Peyer's patch (tissue), 4 donors: ENCODE measurements at places on chromosomes 6 and 20. TPM values are rescaled to one million over a fixed set of nuclear protein-coding genes. Genes with fewer than 3 reads are reported as not detected.

The ADAT2 gene
- total RNA-seq, result 6.8 TPM

The GSTA4 gene
- total RNA-seq, result 17.9 TPM

The C4B gene
- 80.0 TPM for total RNA-seq

- H3K27me3 ChIP-seq, result no peaks in the 10 kb centered on the region
- no peak for DNase-seq
- no peak overlapping the region for H3K4me3 ChIP-seq
- no peaks in the 10 kb centered on the region for H3K4me1 ChIP-seq
- no peak overlapping the region for H3K27ac ChIP-seq
Measured at GRCh38 chr6:74311431-74311830, 615.4 kb downstream of the CD109 start.

DNA sequence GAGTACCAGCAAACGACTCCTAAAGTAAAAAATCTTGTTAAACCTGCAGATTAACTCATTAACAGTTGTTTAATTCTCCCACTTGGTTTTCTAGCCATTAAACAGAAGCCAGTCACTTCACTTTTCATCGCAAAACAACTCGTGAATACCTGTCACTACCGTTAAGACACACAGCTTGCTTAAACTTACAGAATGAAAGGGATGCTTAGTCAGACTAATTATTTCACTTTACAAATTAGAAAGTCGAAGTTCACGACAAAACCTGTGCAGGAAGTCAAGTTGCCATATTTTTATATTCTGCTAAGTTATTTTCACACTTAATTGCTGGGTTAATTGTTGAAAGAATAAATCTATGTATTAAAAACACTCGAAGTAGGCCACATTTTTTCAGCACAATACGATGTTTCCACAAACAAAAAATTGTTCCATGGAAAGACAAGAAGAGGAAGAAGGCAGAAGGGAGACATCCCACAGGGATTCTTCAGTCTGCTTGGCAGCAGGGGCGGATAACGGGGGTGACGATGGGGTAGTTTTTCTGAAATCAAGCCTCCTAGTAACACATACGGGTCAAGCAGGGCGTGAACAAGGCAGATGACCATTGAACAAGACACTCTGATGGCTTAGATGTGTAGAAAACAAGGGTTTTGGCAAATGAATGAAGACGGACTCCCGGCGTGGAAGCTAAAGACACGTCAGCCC, 933 bp downstream of the SSR1 start:
- no peak for DNase-seq
- H3K4me1 ChIP-seq, result peaks cover 8% of the 10 kb centered on the region
- H3K27ac ChIP-seq, result peak overlapping the region; percentile 93
- peak overlapping the region; percentile 95 for H3K4me3 ChIP-seq
- no peaks in the 10 kb centered on the region for H3K27me3 ChIP-seq

- DNase-seq, result no peak
- H3K27me3 ChIP-seq, result no peaks in the 10 kb centered on the region
- H3K4me1 ChIP-seq, result no peaks in the 10 kb centered on the region
- no peaks in the 10 kb centered on the region for H3K36me3 ChIP-seq
- H3K4me3 ChIP-seq, result no peak overlapping the region
- H3K27ac ChIP-seq, result no peak overlapping the region
Measured at GRCh38 chr20:11364736-11365135, 553.0 kb upstream of the BTBD3 start.

DNA sequence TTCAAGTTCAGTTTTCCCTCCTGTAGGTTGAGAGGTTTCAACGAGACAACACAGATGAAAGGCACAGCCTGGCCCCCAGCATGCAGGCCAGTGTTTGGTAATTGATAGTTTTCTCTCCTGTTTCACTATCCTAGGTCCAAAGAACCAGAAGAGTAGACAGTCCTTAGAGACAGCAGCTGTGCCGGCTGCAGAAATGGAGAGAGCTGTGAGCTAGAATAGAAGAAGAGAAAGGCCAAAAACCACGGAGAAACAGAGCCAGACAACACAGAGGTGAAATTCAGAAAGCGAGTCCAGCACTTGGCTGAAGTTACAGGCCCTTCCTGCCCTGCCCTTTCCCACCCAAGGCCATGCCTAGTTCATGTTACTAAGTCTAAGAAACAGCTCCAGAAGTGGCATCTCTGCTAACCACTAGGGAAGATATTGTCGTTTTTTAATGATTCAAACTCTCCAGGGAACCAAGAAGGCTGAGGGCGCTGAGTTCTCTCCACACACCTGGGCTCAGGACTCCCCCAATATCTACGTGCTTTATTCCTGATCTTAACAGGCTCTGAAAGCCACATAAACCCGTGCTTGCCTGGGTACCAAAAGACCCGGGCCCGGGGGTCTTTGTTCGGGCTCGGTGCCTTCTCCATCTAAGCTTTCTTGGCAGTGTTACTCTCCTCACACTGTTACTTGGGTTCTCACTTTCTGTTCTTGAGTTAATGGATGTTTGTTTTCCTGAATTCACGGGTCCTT, 16.5 kb upstream of the RBPJL start:
- no peak for DNase-seq
- H3K27ac ChIP-seq, result no peak overlapping the region
- no peaks in the 10 kb centered on the region for H3K27me3 ChIP-seq
- H3K4me3 ChIP-seq, result no peak overlapping the region
- H3K36me3 ChIP-seq, result no peaks in the 10 kb centered on the region

GRCh38 chr6:98946266-98946878, 1.4 kb downstream of the FBXL4 start:
- H3K27ac ChIP-seq, result no peak overlapping the region
- no peaks in the 10 kb centered on the region for H3K4me1 ChIP-seq
- H3K27me3 ChIP-seq, result no peaks in the 10 kb centered on the region
- peak overlapping the region; percentile 86 for H3K4me3 ChIP-seq
- DNase-seq, result no peak

- H3K27me3 ChIP-seq, result no peaks in the 10 kb centered on the region
- H3K4me1 ChIP-seq, result no peaks in the 10 kb centered on the region
- no peak overlapping the region for H3K27ac ChIP-seq
- H3K4me3 ChIP-seq, result no peak overlapping the region
- DNase-seq, result no peak
Measured at GRCh38 chr20:58901488-58902402, 49.2 kb downstream of the GNAS start.

DNA sequence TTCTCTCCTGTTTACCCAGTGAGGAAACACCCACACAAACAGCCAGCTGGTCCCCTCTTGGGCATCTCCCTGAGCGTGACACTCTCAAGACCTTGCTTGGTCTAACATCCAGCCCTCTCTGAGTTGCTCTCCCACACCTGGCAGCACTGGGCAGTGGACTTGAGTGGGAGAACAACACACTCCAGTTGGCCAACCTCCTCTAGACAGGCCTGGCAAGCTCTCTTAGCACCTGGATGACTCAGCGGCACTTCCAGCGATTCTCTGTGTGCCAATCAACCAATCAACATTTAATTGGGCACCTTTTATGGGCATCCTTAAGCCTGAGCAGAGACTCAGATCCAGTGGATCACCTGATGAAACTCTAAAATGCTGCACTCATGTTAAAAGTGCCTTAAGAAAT, 76.6 kb upstream of the QKI start:
- no peak for DNase-seq
- no peak overlapping the region for H3K4me3 ChIP-seq
- H3K36me3 ChIP-seq, result no peaks in the 10 kb centered on the region
- no peaks in the 10 kb centered on the region for H3K4me1 ChIP-seq
- no peaks in the 10 kb centered on the region for H3K27me3 ChIP-seq

- H3K27me3 ChIP-seq, result no peaks in the 10 kb centered on the region
- peaks cover 3% of the 10 kb centered on the region for H3K4me1 ChIP-seq
- no peak overlapping the region for H3K4me3 ChIP-seq
- no peaks in the 10 kb centered on the region for H3K36me3 ChIP-seq
Measured at GRCh38 chr6:108114841-108115597, 40.5 kb upstream of the OSTM1 start.

- H3K4me1 ChIP-seq, result no peaks in the 10 kb centered on the region
- no peak within 1 kb of the TSS for H3K4me3 ChIP-seq
- no peak within 1 kb of the TSS for H3K27ac ChIP-seq
- no peaks in the 10 kb centered on the region for H3K27me3 ChIP-seq
- H3K36me3 ChIP-seq, result no peaks in the 10 kb centered on the region
- DNase-seq, result no peak
Measured at GRCh38 chr20:57329608-57330221, at the start of gene SPO11. TSS of gene SPO11 (plus strand) at chr20:57329803. CDS start at chr20:57329868, 65 bp downstream.

DNA sequence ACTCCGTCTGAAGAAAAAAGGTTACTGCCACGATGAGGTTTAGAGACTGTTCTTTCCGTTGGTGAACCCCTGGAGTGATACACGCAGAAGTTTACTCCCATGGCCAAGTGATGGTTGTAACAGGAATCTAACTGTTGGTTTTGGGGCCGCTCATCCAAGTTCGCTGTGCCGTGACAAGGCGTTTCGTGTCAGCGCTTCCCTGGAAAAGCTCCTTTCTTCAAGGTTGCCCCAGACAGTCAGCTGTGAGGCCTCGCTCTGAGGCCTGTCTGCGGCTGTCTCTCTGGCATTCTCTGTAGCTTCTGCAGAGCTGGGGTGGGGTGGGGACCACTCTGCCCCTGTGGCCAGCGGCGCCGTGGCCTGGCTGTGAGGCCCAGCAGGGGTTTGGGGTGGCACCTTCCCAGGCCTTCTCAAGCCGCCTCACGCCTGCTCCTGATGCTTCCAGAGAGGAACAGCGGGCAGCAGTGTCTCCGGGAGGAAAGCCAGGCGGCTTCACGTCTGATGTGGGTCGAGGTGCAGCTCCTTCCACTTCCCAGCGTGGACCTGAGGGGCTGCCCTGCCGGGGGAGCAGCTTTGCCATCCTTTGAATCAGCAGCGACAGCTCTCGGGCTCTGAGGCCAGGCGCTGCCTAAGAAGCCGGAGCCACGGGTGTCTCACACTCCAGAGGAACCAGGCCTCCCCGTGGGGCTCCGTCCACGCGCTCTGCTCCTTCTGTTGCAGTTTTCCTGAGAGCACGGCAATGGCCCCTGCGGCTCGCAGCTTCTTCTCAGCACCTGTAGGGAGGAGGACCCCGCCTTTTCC, 76.2 kb downstream of the SMOC2 start:
- no peaks in the 10 kb centered on the region for H3K36me3 ChIP-seq
- H3K27me3 ChIP-seq, result no peaks in the 10 kb centered on the region
- no peak overlapping the region for H3K27ac ChIP-seq
- H3K4me3 ChIP-seq, result no peak overlapping the region
- no peaks in the 10 kb centered on the region for H3K4me1 ChIP-seq
- no peak for DNase-seq

DNA sequence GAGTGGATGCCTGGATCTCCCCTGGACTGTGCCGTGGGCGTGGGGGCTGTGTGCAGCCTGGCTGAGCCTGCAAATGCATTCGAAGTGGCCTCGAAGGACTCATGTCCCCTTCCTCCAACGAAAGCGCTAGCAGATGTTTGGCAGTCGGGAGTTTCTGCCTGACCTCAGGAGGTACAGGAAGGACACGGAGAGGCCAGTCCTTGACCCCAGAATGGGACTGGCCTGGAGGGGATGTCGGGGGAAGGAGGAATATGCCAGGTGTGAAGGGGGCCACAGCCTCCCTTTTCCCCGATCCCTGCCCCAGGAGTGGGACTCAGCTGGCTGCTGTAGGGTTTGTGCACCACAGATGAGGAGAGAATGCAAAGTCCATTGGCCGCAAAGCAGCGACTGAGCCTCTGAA, 45.6 kb downstream of the APCDD1L start:
- no peak overlapping the region for H3K27ac ChIP-seq
- no peaks in the 10 kb centered on the region for H3K27me3 ChIP-seq
- no peaks in the 10 kb centered on the region for H3K36me3 ChIP-seq

DNA sequence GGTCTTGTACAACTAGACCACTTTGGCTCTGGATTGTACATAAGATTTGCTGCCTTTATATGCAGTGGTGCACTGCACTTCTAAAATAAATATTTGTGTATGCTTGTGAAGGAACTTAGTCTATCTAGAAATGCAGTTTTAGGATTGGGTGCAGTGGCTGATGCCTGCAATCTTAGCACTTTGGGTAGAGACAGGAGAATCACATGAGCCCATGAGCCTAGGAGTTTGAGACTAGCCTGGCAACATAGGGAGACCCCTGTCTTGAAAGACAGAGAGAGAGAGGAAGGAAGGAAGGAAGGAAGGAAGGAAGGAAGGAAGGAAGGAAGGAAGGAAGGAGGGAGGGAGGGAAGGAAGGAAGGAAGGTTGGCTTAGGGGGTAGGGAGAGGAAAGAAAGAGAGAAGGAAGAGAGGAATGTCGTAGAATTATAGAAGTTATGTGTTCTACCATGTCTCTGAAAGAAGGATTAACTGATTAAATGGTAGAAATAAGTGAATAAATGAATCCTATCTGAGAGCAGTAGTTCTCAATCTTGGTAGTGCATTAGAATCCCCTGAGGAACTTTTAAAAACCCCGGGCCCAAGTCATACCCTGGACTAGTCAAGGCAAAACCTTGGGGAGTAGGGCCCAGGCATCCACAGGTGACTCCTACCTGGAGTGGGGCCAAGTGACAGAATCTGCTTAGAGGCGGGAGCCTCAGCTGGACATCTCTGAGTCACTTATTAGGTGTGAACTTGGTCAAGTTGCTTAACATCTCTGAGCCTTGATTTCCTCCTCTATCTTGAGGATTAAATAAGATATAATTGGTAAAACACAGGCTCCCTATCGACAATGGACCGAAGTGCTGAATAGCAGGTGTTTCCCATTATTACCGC, 130.3 kb downstream of the ZNF217 start:
- H3K4me3 ChIP-seq, result no peak overlapping the region
- DNase-seq, result no peak
- no peaks in the 10 kb centered on the region for H3K27me3 ChIP-seq

DNA sequence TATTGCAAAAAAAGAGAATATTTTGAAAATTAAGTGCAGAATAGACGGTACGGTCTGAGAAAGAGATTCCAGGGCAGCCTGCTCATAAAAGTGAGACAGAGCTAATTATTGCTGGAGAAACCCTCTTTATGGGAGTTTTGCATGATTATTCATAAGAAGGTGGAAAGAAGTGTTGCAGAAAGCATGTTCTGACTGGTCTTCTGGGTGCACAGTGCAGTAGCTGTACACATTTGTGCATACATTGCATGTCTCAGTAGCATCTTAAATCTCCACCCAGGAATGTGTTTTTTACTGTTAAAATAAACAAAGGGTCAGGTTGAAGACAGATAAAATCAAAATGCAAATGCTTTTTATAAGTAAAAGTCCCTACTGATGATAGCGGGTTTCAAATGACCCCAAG, 1813.6 kb upstream of the DEFB115 start:
- DNase-seq, result no peak
- no peaks in the 10 kb centered on the region for H3K4me1 ChIP-seq
- no peaks in the 10 kb centered on the region for H3K27me3 ChIP-seq
- H3K36me3 ChIP-seq, result no peaks in the 10 kb centered on the region
- no peak overlapping the region for H3K27ac ChIP-seq

- no peak for DNase-seq
- no peak overlapping the region for H3K27ac ChIP-seq
- H3K27me3 ChIP-seq, result no peaks in the 10 kb centered on the region
Measured at GRCh38 chr6:74749211-74750147, 456.4 kb downstream of the COL12A1 start.
